Thoracic aorta endothelial cell (primary cell): ENCODE measurements at places on chromosomes 2 and 18. TPM values are rescaled to one million over a fixed set of nuclear protein-coding genes. Genes with fewer than 3 reads are reported as not detected.

The ARHGEF4 gene
- total RNA-seq = under 0.01 TPM in 1 of 2 replicates, not detected in the other

The ALPP gene
- not detected in 2 replicates for total RNA-seq

The DHRS9 gene
- total RNA-seq = 0.29 and 1.3 TPM in 2 replicates

The DSG1 gene
- not detected in 2 replicates for total RNA-seq
